NAMALWA (cell line): ENCODE measurements at places on chromosomes 16 and 17.
A peak's percentile ranks its signal among the peaks of the same experiment; 100 is the strongest.

DNA sequence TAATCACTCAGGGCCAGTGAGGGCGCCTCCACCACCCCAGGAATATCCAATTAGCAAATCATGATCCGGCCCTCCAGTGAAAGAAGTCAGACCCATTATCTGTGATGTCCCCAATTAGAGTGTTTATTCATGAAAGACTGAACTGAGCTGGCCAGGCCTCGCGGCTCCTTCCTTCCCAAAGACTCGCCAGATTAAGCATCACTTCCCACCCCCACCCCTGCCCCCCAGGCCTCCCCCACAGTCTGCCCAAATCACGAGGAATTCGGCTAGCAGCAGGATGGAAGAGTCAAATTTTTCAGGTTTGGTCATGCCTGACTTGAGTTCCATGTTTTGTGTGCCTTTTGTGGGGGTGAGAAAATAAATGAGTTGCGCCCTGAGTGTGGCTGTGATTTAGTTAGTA, 298.4 kb upstream of the SALL1 start:
- DNase-seq, result no peak

DNA sequence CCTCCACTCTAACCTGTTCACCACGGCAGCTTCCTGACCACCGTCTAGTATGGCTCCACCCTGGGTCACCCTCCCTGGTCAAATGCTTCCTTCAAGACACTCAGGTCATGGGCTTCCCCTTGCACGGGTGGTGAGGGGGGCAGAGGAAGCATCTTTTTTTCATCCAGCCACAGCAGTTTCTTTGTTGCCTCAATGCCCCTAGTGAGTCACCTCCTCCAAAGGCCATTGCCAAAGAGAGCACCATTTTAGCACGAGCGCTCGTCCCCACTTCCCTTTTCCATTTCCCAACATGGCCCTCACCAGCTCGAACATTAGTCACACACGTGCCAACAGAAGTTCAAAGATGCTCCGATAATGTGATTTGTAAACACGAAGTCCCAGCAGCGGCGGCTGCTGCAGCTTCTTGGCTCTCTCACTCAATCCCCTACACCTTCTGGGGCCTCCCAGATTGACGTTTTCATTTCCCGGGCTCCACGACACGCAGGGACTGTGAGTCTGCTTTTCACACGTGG, 134.6 kb downstream of the GAS7 start:
- DNase-seq, result no peak

- DNase-seq, result peak; percentile 67
Observed at GRCh38 chr17:81870131-81870980, 781 bp downstream of the ARHGDIA start.

- DNase-seq, result no peak
Observed at GRCh38 chr17:63042256-63042812, 76.3 kb downstream of the TANC2 start.

DNA sequence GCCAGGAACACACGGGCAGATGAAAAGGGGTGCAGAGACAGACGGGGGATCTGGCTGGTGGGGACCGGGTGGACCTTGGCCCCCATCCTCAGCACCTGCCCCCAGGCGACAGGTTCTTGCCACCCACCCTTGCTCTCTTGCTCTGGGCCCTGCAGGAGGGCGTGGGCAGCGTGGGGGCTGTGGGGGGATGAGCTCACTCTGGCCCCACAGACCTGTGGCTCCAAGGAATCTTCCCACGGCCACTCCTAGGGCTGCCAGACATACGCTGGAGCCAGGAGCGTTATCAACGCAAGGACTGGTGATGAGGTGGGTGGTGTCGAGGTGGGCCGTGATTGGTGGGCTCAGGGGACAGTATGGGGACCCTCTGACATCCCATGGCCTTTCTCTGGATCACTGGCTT, 6.3 kb downstream of the CTRB1 start:
- DNase-seq, result no peak

DNA sequence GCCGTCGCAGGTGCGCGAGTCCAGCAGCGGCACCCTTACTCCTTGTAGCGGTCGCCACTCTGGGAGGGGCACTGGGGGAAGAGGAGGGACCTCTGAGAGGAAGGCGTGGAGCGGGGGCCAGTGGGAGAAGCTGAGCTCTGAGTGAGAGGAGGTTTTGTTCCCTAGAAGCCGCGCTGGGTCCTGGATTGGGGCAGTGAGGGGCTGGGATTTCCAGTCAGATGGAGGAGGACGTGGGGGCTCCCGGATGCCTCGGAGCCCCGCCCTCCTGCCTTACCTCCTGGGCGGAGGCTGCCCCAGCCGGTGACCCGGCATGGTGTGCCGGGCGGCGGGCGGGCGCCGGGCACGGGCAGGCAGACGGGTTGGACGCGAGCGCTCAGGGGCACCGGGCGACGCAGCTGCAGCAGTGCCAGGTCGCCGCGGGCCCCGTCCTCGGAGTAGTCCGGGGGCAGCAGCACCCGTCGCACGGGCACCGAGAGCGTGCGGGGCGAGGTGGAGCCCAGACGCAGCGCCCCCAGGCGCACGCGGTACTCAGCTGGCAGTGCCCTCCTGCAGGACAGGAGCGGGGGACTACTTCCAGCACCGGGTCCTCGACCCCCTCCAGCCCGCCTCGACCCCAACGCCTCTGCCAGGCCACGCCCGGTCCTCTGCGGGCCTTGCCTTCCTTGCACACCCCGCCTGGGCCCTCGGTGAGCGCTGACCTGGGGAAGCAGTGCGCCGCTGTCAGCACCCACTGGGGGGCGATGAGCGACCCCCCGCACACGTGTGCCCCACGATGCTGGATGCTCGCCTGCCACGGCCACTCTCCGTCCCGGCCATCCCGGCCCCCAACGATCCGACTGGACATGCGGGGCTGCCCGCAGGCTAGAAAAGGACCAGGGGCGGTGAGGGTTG, 2.0 kb downstream of the PRSS33 start:
- no peak for DNase-seq

- peak; percentile 31 for DNase-seq
Observed at GRCh38 chr16:75695708-75696107, 5.6 kb downstream of the DUXB start.
